NK-92 treated with Interleukin-12 subunit alpha and Interleukin-12 subunit beta, amount 100 ng/mL, for 24 hours (cell line): ENCODE measurements at places on chromosomes 13 and 19.

- no peak for DNase-seq
These were observed 392.6 kb downstream of the KLF5 start for GRCh38 chr13:73451221-73452029.

- DNase-seq: no peak
These were observed 22.3 kb downstream of the SLC7A1 start for GRCh38 chr13:29573190-29573589.

DNA sequence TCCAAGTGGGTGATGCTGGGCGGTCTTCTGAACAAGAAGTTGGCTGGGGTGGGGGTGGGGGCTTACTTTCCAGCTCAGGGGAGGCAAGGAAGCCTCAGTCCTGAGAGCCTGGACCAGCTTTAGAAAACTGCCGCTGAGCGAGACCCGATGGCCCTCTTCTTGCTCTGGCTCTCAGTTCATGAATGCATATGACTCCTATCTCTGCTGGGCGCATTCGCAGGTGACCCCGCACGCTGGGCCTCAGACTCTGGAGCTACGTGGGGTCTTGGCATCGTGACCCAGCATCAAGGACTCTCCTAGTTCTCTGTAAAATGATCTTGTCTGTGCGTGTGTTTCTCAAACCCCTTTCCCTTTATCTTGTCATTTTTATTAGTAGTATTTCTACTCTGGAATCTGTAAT is 19.7 kb downstream of the PRAM1 start:
- no peak for DNase-seq

- no peak for DNase-seq
These were observed 1.1 kb upstream of the PSMC4 start for GRCh38 chr19:39969681-39970424.

- no peak for DNase-seq
These were observed 22.8 kb upstream of the STK24 start for GRCh38 chr13:98599502-98600328.
